ENCODE measurements at places on chromosomes 12 and 14.
A peak's percentile ranks its signal among the peaks of the same experiment; 100 is the strongest.

DNA sequence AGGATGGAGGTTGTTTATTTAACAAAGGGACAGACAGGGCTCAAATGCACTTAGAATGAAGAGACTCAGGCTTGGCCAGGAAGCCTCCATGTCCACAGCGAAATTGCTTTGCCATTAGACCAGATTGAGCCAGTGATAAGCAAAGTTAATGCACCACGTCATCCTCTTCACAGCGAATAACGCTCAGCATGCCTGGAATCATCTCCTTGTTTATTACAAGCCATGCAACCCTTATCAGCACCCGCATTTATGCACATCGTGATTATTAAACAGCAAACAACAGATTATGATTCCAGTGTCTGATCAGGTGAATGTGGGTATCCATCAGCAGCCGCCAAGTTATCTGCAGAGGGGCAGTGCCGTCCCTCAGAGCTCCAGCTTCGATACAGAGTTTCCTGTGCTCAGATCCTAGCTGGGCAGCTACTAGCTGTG lies 175.0 kb upstream of the TMEM132C start:
- no peak for DNase-seq

DNA sequence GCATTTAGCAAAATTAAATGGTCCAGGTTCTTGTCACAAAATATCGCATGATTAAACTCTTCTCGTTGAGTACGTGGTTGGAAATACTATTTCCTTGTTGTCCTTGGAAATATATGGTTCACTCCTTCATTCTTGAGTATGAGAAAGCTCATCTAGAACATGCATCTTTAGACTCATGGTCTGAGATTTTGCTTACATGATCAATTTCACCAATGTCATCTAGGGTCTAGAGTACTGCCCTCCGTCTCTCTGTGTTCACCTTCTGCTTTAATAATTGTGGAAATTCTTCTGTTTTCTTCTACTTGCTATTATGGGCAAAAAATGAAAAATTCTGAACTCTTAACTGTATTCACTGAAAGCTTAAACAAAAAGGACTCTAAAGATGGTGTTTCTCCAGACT lies 25.9 kb downstream of the MBIP start:
- no peak for DNase-seq

GRCh38 chr12:20549108-20549719 lies 145.9 kb upstream of the SLCO1C1 start:
- no peak for DNase-seq

DNA sequence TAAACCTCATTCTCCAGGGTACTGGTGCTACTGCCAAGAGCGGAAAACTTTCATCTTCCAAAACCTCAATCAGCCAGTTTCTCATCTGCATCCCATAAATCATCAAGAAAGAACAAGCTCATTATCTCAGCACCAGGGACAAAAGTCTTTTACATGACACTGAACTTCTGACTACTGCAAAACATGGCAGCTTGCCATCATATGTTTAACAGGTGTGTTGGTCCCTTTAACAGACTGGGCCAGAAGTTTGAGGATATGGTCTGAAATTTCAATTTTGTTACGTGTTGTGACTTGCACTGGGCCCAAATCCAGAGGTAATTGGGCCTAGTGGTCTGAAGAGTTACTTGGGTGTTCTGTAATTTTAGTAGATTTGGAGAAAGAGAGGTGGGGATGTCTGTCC lies 305.4 kb upstream of the SEL1L start:
- DNase-seq: no peak

DNA sequence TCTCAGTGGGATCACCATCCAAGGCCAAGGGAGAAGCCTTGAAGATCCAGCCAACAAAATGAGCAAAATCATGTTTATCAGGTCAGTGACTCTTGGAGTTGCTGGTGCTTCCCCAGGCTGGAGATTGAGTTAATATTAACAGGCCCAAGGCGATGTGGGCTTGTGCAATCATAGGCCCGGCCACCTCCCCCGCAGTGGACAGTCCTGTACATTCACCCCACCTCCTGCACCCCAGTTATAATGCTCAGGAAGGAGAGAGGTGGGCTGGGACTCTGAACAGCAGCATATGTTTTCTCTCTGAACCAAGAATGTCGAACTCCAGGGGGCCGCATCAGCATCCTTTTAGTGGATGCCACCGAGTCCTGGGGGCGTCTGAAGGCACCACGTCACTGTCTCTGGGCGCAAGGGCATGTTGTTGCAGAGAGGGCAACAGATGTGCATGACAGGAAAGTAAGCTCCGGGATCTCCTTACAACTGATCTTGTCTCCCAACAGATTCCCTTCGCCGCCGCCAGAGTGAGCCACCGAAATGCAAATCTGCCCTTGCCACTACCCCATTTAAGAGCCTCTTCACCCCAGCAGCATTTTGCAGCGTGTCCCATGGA lies 32.2 kb upstream of the SERPINA6 start:
- DNase-seq: no peak

- DNase-seq: no peak
Observed at GRCh38 chr12:93925585-93926205, 222.7 kb upstream of the PLXNC1 start.

DNA sequence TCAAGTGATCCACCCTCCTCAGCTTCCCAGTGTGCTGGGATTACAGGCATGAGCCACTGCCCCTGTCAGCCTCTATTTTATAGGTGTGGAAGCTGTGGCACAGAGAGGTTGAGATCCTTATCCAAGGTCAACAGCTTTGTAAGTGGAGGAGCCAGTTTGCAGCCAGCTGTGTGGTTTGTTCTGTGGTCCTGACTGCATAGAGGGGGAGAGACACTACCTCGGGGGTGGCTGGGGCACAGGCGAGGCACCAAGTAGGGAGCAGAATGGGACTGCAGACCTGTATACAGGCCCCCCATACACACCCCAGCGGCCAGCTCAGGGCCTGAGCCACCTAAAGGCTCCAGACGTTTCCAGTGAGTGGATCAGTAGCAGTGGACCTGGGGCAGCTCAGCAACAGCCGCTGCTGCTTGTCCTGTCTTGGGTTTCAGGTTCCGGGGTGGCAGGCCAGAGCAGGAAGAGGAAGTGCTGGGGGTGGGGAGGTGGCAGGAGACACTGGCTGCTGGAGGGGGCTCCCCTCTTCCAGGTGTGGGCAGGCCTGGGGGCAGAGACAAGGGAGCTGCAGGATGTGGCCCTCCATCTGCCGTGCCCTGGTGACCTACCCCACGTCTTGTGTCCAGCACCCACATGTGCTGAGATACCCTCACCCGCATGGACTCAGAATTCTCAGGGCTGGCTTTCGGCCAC lies 11.0 kb downstream of the ORAI1 start:
- DNase-seq: peak; percentile 7

- no peak for DNase-seq
Observed at GRCh38 chr14:86404425-86404824, 874.5 kb downstream of the FLRT2 start.

DNA sequence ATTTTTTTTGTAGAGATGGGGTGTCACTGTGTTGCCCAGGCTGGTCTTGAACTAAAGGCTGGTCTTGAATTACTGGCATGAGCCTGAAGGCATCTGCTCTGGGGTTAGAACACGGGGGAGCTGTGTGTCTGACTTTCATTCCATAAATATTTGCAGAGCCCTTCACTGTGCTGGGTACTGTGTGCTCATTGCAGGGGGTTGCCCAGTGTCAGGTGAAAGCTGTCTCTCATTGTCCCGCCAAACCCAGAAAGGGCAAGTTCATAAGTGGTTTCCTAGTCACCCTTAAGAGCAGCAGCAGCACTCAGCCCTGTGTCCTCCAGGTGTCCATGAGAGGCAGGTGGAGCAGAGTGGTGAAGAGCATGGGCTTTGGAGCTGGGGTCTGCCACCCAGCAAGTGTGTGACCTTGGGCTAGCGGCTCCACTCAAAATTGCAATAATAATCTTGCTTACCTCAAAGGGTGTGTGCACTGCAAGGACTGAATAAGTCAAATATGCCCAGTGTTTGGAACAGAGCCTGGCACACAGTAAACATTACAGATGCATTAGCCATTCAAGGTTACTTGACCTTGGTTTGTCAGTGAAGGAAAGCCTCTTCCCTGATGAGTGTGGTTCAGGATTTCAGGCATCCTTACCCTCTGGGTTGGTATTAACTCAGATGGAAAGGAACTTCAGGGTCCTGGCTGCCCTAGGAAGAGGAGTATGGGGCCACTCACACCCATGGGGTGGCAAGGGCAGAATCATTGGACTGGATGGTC lies 4.4 kb upstream of the SMIM41 start:
- DNase-seq: no peak

- DNase-seq: no peak
Observed at GRCh38 chr12:55862286-55862685, 19.6 kb upstream of the MMP19 start.

- no peak for DNase-seq
Observed at GRCh38 chr14:35333797-35334743, 41.9 kb downstream of the PSMA6 start.

DNA sequence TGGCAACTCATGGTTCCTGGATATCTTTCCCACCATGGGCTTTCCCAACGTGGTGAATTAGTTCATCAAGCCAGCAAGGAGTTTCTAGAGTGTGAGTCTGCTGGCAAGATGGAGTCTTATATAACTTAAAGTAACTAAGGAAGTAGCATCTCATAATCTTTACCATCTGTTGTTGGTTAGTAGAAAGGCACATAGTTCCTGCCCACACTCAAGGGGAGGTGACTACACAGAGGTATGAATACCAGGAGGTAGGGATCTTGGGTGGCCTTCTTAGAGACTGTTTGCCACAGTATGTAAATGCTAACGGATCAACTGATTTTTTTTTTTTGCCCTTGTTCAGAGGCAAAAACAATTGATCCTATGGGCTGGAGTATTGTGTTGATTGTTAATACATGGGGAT lies 446.9 kb downstream of the ATP23 start:
- no peak for DNase-seq

DNA sequence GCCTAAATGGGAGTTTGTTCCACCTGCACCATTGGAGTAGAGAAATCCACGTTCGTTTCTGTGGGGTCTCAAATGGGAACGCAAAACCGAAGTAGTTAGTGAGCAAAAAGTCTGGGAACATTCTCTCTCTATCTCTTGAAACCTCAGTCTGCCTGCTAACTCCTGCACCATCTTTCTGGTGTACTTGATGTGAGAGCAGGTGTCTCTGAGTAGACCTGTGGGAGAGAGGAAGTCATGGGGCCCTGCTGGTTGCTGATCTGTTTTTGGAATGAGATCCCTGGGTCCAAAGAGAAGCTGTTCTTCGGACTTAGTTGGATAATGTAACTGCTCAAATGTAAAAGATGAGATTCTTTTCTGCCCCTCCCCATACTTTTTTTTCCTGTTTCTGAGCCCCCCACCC lies 57.3 kb downstream of the MAX start:
- DNase-seq: no peak

DNA sequence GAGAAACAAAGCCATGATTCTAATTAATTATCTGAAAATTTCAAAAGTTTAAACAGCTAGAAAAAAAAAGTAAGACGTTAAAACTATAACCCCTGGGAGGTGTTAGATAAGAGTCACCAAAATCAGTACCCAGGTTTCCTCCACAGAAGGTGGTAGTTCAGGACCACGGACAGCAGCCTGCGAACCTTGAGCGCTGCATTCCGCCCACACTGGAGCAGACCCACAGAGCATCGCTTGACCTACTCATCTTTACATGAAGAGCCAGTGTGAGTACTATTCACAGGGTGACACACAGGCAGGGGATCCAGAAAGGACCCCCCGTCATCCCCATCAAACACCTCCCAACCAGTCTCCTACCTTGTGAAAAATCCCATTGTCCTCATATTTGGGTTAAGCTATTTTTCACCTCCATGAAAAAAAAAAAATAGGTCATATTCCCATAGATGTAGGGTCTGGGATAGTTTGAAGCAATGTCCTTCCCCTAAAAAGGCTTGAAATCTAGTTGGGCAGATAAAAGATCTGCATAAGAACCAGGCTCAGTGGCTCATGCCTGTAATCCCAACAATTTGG lies 8.8 kb upstream of the CHGA start:
- DNase-seq: no peak

DNA sequence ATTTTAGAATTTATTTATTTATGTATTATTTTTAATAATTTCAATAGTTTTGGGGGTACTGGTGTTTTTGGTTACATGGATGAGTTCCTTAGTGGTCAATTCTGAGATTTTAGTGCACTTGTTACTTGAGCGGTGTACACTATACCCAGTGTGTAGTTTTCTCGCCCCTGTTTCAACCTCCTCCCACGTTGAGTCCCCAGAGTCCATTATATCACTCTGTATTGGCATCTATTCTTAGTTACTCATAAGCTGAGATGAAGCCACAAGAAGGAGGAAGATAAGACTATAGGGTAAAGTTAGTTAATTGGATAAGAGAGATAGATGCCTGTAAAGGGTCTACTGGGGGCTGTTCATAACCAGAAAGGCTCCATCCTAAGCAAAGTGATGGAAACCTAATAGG lies 4.0 kb downstream of the C1S start:
- DNase-seq: no peak

DNA sequence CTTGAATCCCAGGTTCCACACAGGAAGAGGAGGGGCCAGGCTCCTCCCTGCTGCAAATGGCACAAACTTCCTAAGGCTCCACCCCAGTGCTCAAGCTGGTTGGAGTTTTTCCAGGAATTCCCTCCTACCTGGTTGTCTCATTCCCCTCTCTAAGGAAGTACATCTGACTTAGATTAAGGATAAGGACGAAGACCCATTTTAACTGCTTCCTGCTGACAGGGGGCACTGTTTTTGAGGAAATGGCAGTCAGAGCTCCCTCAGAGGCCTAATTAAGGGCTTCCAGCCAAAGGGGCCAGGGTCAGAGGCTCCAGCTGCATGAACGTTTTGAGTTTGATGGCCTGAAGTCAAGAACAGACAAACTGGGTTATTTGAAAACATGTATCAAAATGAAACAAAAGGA lies 1084.7 kb downstream of the SLC6A15 start:
- no peak for DNase-seq

- DNase-seq: no peak
Observed at GRCh38 chr14:80996049-80996901, 40.9 kb downstream of the TSHR start.

DNA sequence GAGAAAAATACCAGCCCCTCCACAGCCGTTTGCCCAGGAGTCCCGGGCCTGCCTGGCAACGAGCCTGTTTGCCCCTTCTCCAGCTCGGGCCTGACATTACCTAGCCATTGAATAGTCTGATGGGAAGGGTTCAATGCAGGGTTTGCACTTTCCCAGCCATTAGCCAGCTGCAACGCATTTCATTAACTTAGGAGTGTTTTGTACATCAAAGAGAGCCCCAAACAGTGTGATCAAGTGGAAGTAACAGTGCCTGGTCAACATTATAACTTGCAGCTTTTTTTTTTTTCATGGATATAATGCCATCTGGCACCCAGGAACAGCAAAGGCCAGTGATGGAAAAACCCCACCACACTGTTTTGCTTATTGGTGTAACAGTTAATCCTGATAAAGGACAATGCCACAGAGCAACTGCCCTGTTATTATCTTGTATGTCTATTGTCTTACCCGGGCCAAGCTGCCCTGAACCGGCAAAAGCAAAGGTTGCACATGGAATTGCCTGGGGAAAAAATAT lies 38.0 kb downstream of the BTG1 start:
- no peak for DNase-seq

All from effector CD8-positive, alpha-beta T cell (primary cell).